ENCODE measurements at places on chromosomes 1 and 21.
A peak's percentile ranks its signal among the peaks of the same experiment; 100 is the strongest.

DNA sequence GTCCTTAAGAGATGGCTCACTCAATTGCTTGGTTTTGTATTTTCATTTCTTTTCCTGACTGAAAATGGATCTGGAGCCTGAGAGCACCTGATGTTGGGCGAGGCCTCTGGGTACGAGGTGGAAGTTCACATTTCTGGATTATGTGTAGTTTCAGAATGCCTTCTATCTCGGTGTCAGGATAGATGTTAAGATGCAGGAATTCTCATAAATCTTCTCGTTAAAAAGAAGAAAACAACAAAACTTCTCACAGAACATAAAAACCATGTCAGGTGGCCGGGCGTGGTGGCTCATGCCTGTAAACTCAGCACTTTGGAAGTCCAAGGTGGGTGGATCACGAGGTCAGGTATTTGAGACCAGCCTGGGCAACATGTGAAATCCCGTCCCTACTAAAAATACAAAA is 101.8 kb downstream of the RHOU start:
- DNase-seq: no peak

- no peak for DNase-seq
Observed at GRCh38 chr1:1358433-1359271, at the start of gene MXRA8. Gene MXRA8, minus strand, starts transcription at chr1:1358555. Its CDS starts 51 bp downstream, at chr1:1358504.

GRCh38 chr1:168079761-168080160 is 57.0 kb downstream of the GPR161 start:
- DNase-seq: no peak

- no peak for DNase-seq
Observed at GRCh38 chr1:156928043-156928602, 7.7 kb downstream of the LRRC71 start.

- DNase-seq: no peak
Observed at GRCh38 chr1:64235181-64235580, 31.8 kb downstream of the UBE2U start.

- no peak for DNase-seq
Observed at GRCh38 chr1:21042929-21043605, 133.6 kb downstream of the EIF4G3 start.

GRCh38 chr21:37075214-37075770 is 2.2 kb downstream of the TTC3 start:
- no peak for DNase-seq

DNA sequence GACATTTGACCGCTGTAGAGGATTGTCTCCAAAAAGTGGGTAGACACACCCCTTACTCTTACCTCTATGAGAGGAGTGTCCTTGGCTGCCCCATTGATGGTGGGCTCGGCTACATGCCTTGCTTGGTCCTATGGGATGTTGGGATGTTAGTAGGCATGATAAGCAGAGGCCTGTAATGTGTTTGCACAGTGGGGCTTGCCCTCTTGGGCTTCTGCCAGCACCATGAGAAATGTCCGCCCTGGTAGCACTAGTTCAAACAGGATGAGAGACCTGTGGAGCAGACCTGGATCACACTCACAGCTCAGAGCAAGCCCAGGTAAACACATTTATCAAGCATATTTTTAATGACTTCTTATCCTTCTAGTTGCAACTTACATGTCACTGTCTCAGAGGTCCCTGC is 54.2 kb downstream of the SH3GLB1 start:
- no peak for DNase-seq

- no peak for DNase-seq
Observed at GRCh38 chr1:202698276-202698675, 12.0 kb downstream of the SYT2 start.

- DNase-seq: no peak
Observed at GRCh38 chr1:77134359-77134758, 84.9 kb downstream of the PIGK start.

DNA sequence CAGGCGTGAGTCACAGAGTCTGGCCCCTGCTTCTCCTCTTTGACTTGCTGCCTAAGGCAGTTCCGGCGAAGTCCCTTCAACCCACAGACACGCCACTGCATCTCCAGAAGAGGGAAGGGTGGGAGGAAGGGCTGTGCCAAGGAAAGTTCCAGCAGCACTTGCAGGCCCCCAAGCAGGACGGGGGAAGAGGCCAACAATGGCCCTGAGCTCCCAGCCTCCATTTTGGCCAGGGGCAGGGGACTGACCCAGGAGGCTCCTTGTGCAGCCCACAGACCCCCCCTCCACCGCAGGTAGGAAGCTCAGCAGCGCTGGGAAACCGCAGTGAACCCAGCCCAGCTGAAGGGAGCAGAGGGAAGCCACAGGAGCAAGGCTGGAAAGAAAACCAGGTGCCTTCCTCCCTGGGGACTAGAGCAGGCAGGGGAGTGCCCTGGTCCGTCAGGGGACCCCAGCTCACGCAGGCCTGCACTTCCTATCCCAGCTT is 35.4 kb downstream of the ACOT7 start:
- DNase-seq: no peak

DNA sequence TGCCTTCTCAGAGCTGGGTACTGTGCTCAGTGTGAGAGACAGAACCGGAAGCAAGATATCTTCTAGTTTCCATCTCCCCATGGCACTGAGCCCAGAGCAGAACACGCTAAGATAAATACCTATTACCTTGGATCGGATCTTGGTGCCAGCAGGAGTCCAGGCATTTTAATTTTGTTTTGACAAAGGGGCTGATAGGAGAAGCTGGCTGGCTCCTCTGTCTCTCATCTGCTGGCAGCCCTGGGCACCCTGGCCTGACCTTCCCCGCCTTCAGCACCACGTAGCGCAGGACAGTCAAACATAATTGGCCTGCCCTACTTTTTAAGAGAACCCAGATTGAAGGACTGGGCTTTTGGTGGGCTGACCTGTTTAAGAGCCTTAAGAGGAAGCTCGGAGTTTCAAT is 160.7 kb upstream of the KLHDC7A start:
- no peak for DNase-seq

- DNase-seq: peak; percentile 84
Observed at GRCh38 chr1:154463512-154463990, 38.5 kb upstream of the TDRD10 start.

DNA sequence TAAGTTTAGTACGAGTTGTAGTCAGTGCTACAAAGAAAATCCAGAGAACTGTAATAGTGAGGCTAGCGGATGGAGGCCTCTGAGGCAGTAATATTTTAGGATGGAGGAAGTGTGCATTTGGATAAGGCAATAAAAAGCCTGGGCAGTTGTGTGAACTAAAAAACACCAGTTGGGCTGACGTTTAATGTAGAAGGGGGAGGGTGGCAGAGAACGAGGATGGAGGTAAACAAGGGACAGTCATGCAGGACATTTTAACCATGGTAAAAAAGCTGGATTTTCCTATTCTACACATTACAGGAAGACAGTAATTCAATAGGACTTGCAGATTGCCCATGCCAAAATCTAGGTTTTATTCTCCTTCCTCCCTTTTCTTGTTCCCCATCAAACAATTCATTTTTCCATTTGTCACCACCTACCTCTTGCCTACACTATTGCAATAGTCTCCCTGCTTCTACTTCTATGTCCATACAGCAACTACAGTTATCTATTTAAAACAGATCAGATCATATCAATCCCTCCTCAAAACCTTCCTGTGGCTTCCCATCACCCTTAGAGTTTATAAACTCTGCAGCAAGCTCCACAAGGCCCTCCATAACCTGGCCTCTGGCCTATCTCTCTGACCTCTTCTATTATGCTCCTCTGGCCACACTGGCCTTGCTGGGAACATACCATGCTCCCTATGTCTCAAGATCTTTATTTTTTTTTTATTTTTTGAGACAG is 27.7 kb downstream of the ERO1B start:
- no peak for DNase-seq

GRCh38 chr21:33829844-33830243 is 85.8 kb downstream of the ATP5PO start:
- DNase-seq: no peak

DNA sequence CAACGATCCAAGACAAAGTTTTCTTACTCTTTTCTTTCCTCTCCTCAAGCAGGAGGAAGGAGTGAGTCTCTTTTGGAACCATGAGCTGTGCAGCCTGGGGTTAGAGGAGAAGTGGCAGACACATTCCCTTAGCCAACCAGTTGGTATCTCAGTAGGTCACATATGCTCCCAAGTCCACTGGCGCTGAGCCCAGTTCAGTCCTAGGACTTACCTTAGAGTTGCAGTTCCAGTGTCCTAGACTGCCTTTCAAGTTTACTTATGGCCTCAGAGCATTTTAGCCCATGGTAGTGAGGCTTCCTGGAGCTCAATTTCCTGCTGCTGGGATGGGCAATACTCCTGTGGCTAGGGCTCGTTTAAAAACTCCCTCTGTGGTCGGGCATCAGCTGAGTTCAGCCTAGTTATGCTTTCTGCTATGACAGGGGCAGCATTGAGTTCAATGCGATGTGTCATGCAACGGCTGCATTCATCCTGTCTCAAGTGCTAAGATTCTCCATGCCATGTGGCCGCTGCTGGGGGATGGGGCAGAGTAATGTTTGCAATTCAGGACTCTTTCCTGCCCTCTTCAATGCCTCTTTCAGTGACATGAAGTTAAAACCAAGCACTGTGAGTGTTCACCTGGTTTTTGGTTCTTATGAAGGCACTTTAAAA is 103.8 kb downstream of the LRRC7 start:
- no peak for DNase-seq

- DNase-seq: no peak
Observed at GRCh38 chr1:207935166-207935583, 24.2 kb upstream of the CD34 start.

DNA sequence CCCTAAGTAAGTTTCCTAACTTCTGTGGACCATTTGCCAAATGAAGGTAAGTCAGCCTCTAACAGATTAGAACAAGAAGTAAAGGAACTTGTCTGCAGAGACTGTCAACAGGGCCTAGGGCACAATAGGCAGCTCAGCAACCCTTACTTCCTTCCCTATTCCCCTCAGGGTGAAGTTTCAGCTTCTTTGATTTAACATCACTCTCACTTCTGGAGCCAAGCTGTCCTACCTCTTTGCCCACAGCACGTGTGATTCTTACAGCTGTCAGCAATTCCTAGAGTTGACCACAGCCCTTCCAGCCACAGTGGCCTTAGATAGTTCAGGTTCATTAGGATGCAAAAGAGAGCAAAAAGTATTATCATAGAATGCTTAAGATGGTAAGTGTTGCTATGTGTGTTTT is 7.6 kb upstream of the EIF4G3 start:
- no peak for DNase-seq

DNA sequence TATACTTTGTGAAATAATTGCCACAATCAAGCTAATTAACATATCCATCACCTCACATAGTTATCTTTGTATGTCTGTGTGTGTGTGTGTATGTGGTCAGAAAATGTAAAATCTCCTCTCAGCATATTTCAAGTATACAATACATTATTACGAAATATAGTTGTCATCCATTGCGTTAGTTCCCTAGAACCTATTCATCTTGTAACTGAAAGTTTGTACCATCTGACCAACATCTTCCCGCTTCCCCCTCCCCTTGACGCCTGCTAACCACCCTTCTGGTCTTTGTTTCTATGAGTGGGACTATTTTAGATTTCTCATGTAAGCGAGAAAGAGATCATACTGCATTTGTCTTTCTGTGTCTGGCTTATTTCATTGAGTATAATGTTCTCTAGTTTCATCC is 455.3 kb downstream of the KCNT2 start:
- no peak for DNase-seq

- no peak for DNase-seq
Observed at GRCh38 chr1:161019751-161020495, 1.0 kb downstream of the F11R start.

DNA sequence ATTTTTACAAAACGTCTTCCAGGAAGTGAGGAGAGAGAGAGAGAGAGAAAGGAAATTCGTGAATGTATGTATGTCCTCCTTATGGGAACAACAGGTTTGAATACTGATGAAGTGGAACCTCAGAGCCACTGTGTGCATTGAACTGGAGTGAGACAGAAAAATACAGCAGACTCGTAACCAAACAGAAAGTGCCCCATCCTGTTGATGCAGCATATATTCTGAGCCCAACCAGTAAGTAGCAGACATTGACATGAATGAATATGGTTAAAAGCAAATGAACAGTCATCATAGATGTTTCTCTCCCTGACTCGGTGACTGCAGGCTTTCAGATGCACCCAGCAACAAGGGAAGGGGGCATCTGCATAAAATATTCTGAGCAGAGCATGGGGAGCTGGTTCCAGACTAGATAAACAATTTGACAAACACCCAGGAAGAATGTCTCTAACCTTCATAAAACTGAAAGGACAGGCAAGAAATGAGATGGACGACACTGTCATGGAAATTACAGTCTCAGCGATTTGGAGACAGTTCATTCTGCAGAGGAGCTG is 471.0 kb upstream of the PBX1 start:
- DNase-seq: no peak

DNA sequence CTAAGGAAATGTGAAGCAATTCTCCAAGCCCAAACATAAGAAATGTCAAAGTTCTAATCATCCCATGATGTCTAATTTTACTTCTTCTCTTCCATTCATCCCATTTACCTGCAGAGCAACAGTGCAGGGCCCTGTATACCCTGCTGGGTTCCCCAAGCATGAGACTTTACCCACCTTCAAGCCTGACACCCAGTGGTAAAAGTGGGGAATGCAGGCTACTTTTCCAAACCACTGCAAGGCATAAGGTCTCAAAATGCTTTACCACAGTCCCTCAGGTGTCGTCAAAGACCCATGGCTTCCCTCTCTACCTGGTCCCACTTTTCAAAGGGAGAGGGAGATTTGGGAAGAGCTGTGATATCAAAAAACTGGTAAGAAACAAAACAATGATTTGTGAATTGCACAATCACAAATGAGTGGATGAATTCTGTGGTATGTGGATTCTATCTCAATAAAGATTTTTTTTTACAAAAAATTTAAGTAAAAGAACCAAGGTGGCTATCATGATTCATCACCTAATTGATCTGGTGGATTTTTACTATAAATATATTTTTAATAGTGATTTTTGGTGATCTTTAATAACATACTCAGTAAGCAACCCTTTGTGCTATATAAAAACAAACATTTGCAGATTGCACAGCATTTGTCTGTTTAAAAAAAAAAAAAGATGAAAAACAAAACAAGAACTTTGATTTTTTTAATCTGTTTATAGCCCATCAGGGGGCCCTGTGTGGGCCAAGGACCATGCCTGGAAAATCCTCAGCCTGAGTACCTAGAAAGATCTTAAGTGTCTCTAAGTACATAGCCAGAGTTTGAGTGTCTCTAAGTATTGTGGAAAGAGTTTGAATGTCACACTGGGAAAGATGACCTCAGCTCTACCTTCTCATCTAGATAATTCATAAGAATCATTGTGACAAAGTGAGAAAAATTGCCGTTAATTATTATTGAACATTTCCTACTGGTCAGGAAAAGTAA is 73.1 kb upstream of the GJB5 start:
- peak; percentile 73 for DNase-seq

GRCh38 chr1:21822349-21822748 is 10.3 kb downstream of the LDLRAD2 start:
- no peak for DNase-seq

DNA sequence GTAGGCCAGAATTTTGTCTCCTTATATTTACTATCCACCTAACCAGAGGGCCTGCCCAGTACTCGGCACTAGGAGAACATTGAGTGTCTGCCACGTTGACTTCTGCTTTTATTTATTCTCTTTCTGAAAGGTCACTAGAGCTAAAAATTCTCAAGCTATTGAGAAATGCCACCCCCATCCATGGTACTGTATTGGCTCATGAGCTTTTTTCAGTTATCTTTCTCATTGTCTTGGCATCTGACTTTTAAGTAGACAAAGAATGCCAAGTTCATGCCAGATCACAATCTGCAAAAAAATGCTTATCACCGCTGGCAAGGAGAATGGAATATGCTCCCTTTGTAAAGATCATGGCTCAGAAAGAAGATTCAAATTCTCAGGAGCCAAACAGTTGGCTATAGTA is 49.8 kb upstream of the MROH9 start:
- DNase-seq: no peak

Data from natural killer cell treated with Interleukin-12 subunit alpha and Interleukin-12 subunit beta and Interleukin-15 and Interleukin-18, amount 100 ng/mL, for 72 hours (primary cell).